ENCODE measurements at places on chromosomes 2 and 18. TPM values are rescaled to one million over a fixed set of nuclear protein-coding genes. Genes with fewer than 3 reads are reported as not detected.

SGPP2 gene
- 5.5 TPM for polyA plus RNA-seq

UCN gene
- polyA plus RNA-seq = 0.41 TPM

LRRTM4 gene
- polyA plus RNA-seq = not detected

NT5C1B gene
- polyA plus RNA-seq = not detected

AQP4 gene
- 0.04 TPM for polyA plus RNA-seq

SYT4 gene
- polyA plus RNA-seq = 0.01 TPM

ACOXL gene
- polyA plus RNA-seq = not detected

PIKFYVE gene
- polyA plus RNA-seq = 3.6 TPM

CYP27C1 gene
- polyA plus RNA-seq = 1.4 TPM

NLRC4 gene
- 0.18 TPM for polyA plus RNA-seq
